Panc1 (cell line): ENCODE measurements at places on chromosomes 11 and 22.

- no peak for DNase-seq
Measured at GRCh38 chr11:20022363-20023081, 137.8 kb downstream of the DBX1 start.

DNA sequence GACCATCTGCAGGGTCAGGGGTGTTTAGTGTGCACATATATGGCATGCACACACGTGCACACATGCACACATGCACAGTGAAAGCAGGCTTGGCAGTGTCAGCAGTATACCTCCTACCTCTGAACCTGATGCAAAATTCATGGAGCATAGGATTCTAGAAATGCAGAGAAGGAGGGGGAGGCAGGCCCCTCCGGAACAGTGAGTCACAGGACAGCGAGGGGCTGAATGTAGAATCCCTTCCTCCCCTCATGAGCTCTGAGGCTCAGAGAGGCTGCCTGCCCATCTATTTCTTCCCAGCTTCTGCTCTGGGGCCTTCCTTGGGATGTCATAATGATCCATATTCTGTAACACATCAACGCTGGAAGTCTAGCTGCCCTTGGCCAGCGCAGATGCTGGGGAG, 66.7 kb upstream of the NECTIN1 start:
- DNase-seq, result no peak

GRCh38 chr22:44026066-44026629, 2.0 kb downstream of the PARVB start:
- DNase-seq, result no peak

- no peak for DNase-seq
Measured at GRCh38 chr11:76560219-76560618, 110.3 kb downstream of the LRRC32 start.

GRCh38 chr11:87114093-87114492, 76.4 kb downstream of the TMEM135 start:
- no peak for DNase-seq
